ENCODE measurements at places on chromosomes 4 and X.

GRCh38 chrX:133561251-133561650, 146.0 kb upstream of the GPC4 start:
- DNase-seq, result no peak

DNA sequence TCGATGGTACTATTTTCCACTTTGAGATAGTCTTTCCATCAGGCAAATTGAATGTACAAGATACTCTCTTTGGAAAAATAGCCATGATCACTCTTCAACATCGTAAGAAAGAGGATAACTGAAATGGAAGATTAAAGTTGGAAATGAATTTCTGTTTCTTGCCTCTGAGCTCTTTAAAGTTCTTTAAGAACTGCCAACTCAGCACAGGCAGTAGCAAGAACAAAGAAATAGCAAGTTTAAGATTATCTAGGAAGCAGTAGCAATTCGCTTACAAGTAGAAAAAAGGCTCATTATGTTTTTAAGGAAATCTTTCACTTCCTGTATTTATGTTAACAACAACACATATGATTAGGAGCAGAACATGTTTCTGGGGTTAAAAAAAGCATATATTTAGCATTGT, 127.6 kb downstream of the CDS1 start:
- no peak for DNase-seq

DNA sequence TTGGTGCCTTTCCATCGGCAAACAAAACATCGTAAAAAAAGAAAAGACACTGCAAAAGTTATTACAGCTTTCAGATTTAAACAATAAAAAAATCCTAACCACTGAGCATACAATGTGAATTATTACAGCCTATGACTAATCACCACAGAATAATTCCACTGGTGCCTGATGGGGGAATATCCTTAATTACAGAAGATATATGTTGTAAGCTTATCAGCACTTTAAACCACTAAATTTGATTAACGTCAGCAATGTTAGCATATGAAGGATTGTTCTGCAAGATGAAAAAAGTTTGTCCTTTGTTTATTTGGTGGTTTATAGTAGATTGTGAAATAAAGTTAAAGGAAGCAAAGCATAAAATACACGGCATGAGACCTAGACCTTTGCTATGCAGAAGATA, 210.2 kb upstream of the ADAMTS3 start:
- DNase-seq, result no peak

GRCh38 chr4:187444061-187444460, 551.5 kb upstream of the ZFP42 start:
- DNase-seq, result no peak

DNA sequence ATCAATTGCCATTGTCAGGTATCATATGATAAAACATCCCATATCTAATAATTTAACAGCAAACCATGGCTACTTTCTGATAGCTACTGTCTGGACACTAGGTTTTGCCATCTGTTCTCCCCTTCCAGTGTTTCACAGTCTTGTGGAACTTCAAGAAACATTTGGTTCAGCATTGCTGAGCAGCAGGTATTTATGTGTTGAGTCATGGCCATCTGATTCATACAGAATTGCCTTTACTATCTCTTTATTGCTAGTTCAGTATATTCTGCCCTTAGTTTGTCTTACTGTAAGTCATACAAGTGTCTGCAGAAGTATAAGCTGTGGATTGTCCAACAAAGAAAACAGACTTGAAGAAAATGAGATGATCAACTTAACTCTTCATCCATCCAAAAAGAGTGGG, 7.0 kb downstream of the NPY5R start:
- no peak for DNase-seq

DNA sequence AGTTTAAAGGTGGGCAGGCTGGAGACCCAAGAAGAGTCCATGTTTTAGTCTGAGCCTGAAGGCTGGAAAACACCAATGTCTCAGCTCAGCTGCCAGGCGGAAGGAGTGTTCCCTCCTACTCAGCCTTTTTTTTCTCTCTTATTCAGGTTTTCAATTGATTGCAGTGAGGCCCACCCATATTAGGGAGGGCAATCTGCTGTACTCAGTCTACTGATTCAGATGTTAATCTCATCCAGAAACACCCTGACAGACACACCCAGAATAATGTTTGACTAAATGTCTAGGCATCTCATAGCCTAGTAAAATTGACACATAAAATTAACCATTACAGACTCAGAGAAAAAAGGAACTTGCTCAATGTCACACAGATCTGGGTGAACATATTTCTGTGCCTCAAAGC, 347.1 kb downstream of the GBA3 start:
- DNase-seq, result no peak

DNA sequence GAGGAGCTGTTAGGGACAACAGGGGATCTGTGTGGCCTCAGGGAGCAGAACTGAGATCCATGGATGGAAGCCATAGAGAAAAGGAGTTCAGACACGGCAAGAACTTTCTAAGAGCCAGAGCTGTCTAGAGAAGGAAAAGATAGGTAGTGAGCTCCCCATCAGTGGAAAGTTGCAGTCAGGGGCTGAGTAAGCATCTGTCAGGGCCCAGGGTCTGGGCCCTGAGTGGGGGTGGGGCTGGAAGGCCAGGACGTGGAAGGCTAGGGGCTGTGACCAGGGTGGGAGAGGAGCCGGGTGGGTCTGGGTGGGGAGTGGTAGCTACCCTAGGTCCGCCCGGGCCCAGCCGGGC, 324 bp upstream of the MSN start:
- no peak for DNase-seq

DNA sequence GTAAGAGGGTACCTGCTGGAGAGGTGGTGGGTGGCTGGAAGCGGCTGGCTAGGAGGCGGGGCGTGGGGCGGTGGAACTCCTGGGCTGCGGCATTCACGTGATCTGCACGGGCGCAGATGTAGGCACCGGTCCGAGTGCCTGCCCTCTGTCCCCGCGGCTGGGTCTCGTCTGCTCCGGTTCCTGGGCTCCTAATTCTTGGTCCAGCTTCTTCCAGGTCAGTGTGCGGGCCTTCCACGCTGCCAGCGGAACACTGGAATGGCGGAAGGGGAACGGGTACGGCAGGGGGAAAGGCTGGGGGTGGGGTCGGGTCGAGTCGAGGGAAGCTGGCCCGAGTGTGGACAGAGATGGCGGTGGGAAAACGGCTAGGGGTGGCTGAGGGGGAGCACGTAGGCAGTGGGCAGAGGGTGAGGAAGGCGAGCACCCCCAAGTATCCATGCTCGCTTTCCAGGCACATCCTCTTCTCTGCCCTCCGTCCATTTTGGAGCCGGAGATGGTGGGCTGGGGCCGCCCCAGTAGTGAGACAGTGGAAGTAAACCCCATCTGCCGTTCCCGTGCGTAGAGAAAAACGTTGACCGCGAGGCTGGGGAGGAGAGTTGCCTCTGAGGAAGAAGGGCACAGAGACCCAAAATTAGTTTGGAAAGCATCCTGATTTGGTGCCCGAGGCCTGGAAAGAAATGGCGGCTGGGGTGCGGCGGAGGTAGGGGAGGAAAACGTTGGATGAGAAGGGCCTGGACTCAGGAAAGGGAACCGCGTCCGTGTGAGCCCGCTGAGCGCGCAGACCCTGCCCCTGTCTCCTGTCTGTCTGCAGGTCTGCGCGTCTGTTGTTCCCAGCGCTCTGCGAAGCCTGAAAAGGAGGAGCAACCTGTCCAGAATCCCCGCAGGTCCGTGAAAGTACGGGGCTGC, at the start of gene TCEAL4:
Gene TCEAL4, plus strand, starts transcription at position 105 of the 903 bp plus-strand sequence. CDS start 1,161 bp downstream, outside the sequence.
- DNase-seq, result peak; percentile 45

DNA sequence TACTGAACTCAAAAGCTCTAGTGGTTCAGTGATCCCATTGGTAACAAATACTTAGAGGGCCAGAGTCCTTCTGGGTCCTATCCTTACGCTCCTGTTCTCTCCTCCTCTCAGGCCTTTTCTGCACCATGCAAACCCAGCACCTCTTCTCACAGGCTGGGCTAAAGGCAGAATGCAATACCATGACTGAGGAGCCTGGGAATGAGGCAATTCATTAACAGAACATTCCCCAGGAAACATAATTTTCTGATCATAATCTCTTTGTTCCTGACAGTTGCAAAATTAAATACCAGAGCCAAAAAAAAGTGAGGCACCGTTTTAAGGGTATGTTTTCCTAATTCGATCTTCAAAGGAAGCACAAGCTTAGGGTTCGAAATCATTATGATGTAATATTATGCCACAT, 9.0 kb downstream of the SORBS2 start:
- DNase-seq, result no peak

DNA sequence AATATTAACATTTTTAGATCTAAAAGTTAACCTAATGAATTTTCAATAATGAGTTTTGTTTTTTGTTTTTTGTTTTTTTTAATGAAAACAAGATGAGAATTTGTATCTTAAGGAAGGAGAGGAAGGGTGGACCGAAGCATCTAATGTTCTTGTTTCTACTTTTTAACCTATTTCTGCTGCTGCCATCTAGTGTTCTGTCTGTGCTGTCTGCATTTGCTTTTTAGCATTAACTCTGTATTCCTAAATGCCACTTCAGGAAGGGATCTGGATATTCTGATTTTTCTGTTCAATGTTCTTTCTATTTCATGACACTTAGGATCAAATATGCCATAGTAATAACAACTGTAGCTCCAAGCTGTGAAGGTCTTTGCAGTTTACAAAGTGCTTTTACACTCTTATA, 161.7 kb downstream of the BRWD3 start:
- no peak for DNase-seq

- no peak for DNase-seq
Observed at GRCh38 chrX:9501362-9501761, 36.5 kb downstream of the TBL1X start.

DNA sequence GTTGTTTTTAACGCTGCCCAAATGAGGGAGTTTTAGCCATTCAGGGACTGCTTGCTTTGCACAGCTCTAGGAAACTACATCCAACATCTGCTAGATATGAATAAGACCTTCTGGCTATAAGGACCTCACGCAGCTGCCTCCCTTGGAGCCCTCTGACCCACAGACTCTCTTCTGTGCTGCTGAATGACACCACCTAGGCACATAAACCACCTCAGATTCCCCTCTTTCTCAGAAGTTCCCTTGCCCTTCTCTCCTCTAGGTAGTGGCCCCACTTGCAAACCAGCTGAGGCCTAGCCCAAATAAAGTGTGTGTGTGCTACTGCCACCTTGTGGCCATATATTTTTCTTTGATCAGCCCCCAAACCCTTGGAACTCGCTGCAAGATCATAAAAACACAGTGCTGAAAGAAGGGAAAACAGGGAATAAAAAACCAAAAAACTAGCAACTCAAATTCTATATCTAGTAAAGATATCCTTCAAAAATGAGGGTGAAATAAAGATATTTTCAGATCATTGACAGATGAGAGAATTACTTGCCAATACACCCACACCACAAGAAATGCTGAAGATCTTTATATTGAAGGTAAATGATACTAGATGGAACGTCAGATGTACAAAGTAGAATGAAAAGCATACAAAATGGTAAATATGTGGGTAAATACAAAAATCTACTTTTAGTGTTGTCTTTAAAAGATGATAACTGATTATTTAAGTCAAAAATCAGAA, 265.9 kb downstream of the ADAMTS3 start:
- no peak for DNase-seq

- DNase-seq, result no peak
Observed at GRCh38 chrX:11329021-11329420, 35.8 kb downstream of the AMELX start.

DNA sequence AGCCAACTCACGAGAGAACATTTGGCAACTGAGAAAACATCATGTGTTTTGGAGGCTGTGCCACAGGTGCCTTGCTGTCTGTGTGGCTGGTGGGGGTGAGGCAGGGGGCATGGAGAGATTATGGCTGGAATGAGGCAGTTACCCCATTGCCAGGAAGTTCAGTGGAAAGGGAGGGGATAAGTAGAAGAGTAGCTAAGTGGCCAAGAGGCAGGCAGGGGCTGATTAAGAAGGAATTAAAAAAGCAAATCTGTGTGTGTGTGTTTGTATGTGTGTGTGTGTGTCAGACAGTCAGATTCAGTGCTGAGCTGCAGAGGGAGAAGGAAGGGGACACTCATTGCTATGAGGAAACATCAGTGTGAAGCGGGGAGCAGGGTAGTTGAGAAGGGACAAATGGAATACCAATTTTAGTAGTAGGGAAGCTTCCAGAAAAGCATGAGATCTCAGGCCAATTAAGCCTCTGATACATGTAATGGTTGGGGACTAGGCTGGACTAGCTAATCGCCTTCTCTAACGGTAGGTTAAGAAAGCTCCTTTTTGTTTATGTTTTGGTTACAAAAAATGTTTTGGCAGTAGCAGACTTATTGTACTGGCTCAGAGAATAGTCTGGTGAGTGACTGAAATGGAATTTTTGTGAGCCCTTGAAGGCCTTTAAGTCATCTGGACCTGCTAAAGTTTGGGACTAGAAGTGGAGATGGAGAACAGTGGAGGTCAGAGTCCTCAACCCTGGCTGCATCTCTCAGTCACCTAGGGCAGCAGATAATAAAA, 18.5 kb downstream of the TMEM164 start:
- DNase-seq, result no peak

DNA sequence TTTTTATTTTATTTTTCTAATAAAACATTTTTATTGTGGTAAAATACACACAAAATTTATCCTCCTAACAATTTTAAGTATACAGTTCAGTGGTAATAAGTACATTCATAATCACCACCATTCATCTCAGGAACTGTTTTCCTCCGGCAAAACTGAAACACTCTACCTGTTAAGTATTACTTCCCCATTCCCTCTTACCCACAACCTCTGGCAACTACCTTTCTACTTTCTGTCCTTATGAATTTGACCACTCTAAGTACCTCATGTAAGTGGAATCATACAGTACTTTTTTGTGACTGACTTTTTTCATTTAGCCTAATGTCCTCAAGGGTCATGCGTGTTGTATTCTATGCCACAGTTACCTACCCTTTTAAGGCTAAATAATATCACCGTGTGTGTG, 21.1 kb upstream of the HSFX4 start:
- DNase-seq, result no peak

DNA sequence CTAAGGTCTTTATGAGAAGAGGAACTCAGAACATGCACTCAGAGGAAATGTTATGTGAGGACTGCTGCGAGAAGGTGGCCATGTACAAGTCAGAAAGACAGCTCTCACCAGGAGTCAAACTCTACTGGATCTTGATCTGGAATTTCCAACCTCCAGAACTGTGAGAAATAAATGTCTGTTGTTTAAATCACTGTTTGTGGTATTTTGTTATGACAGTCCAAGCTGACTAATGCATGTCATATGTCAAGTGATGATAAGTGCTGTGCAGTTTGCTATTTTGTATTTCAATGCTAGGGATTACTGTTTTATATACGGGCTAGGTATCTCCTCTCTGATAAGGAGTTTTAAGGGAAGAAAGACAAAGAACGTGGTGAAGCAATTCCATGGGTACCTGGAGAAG, 162.3 kb downstream of the CPEB2 start:
- DNase-seq, result no peak

DNA sequence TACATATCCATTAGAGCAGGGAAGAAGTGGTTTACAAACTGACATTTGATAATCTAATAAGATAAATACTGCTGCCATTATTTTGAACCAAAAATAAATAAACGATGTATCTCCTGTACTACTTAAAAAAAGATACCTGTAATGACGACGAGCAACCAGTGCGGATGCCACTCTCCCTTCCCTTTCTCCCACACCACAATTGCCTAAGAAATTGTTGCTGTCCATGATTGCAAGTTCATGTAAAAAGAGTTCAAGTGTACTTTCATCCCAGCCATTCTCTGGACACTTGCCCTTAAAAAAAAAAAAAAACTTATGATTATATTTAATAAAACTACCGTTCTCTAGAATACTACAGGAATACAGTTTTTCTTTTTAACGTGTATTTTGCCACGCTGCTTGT, 1.4 kb downstream of the SEPSECS start:
- DNase-seq, result no peak
